A549 treated with ZK216348 at 1 μM for 4 hours (cell line): ENCODE measurements at places on chromosomes 2 and 18. TPM values are rescaled to one million over a fixed set of nuclear protein-coding genes. Genes with fewer than 3 reads are reported as not detected.

The COL5A2 gene
- 46.6 to 84.6 TPM (median 67.9 TPM) in 5 replicates for total RNA-seq

The UPP2 gene
- not detected in 5 replicates for total RNA-seq

The CRACDL gene
- total RNA-seq = 2.0 to 3.4 TPM (median 2.5 TPM) in 5 replicates

The NEDD4L gene
- 26.7 to 33.6 TPM (median 30.8 TPM) in 5 replicates for total RNA-seq

The TOGARAM2 gene
- total RNA-seq = 0.24 to 0.60 TPM (median 0.31 TPM) in 4 of 5 replicates, not detected in the other

The IL36RN gene
- total RNA-seq = 0.06 to 0.13 TPM in 2 of 5 replicates, not detected in the others

The STAMBP gene
- total RNA-seq = 42.3 to 54.2 TPM (median 49.9 TPM) in 5 replicates

The POTEJ gene
- not detected in 5 replicates for total RNA-seq

The RSAD2 gene
- 0.17 to 0.49 TPM (median 0.21 TPM) in 5 replicates for total RNA-seq

The TDRD15 gene
- not detected in 5 replicates for total RNA-seq

The DPP4 gene
- 0.27 to 0.79 TPM (median 0.60 TPM) in 5 replicates for total RNA-seq

The LRP2 gene
- 0.01 TPM in 1 of 5 replicates, not detected in the others for total RNA-seq

The IL1A gene
- 0.07 to 0.37 TPM (median 0.22 TPM) in 3 of 5 replicates, not detected in the others for total RNA-seq

The MAP3K19 gene
- not detected in 5 replicates for total RNA-seq

The SMYD1 gene
- not detected in 5 replicates for total RNA-seq

The GPAT2 gene
- not detected in 5 replicates for total RNA-seq

The CHRND gene
- not detected in 5 replicates for total RNA-seq

The SPDYA gene
- 0.14 to 0.33 TPM (median 0.27 TPM) in 4 of 5 replicates, not detected in the other for total RNA-seq

The PROM2 gene
- 0.11 to 0.19 TPM (median 0.15 TPM) in 3 of 5 replicates, not detected in the others for total RNA-seq

The POTEC gene
- total RNA-seq = not detected in 5 replicates

The UGT1A7 gene
- 3.7 to 6.2 TPM (median 4.3 TPM) in 5 replicates for total RNA-seq

The CCBE1 gene
- 7.6 to 16.2 TPM (median 11.4 TPM) in 5 replicates for total RNA-seq

The RAD51AP2 gene
- total RNA-seq = not detected in 5 replicates

The BCL2 gene
- total RNA-seq = 0.29 to 0.56 TPM (median 0.54 TPM) in 5 replicates

The ANXA4 gene
- 333 to 395 TPM (median 361 TPM) in 5 replicates for total RNA-seq

The SNTG2 gene
- not detected in 5 replicates for total RNA-seq

The GCFC2 gene
- 11.8 to 22.7 TPM (median 17.2 TPM) in 5 replicates for total RNA-seq

The PRKAG3 gene
- total RNA-seq = not detected in 5 replicates

The KIAA2012 gene
- not detected in 5 replicates for total RNA-seq

The KIF1A gene
- total RNA-seq = 0.57 to 0.95 TPM (median 0.69 TPM) in 5 replicates

The MBD1 gene
- total RNA-seq = 25.8 to 42.4 TPM (median 37.0 TPM) in 5 replicates

The ZNF236 gene
- 2.0 to 3.1 TPM (median 2.7 TPM) in 5 replicates for total RNA-seq

The SMARCAL1 gene
- 15.4 to 18.5 TPM (median 16.1 TPM) in 5 replicates for total RNA-seq

The GAL3ST2 gene
- 0.20 to 0.46 TPM (median 0.33 TPM) in 5 replicates for total RNA-seq

The HJURP gene
- total RNA-seq = 68.3 to 93.0 TPM (median 68.9 TPM) in 5 replicates

The HOXD13 gene
- 0.07 to 0.27 TPM (median 0.23 TPM) in 5 replicates for total RNA-seq

The GALNT5 gene
- total RNA-seq = 2.0 to 2.6 TPM (median 2.4 TPM) in 5 replicates

The COL4A4 gene
- total RNA-seq = 1.1 to 3.1 TPM (median 1.5 TPM) in 5 replicates

The RAX gene
- not detected in 5 replicates for total RNA-seq

The TACR1 gene
- total RNA-seq = 0.04 to 0.26 TPM (median 0.08 TPM) in 4 of 5 replicates, not detected in the other

The CCDC150 gene
- total RNA-seq = 4.2 to 8.0 TPM (median 5.6 TPM) in 5 replicates

The IL18RAP gene
- not detected in 5 replicates for total RNA-seq

The GALNT3 gene
- total RNA-seq = 0.11 TPM in 1 of 5 replicates, not detected in the others

The HOXD3 gene
- 0.14 to 0.32 TPM in 2 of 5 replicates, not detected in the others for total RNA-seq

The TANC1 gene
- total RNA-seq = 6.1 to 10.0 TPM (median 8.9 TPM) in 5 replicates

The SUPT7L gene
- total RNA-seq = 26.4 to 34.3 TPM (median 32.0 TPM) in 5 replicates

The SERPINB10 gene
- not detected in 5 replicates for total RNA-seq

The ATP6V1B1 gene
- 1.2 to 2.5 TPM (median 2.0 TPM) in 5 replicates for total RNA-seq
